ENCODE measurements at places on chromosomes 16 and 17.

DNA sequence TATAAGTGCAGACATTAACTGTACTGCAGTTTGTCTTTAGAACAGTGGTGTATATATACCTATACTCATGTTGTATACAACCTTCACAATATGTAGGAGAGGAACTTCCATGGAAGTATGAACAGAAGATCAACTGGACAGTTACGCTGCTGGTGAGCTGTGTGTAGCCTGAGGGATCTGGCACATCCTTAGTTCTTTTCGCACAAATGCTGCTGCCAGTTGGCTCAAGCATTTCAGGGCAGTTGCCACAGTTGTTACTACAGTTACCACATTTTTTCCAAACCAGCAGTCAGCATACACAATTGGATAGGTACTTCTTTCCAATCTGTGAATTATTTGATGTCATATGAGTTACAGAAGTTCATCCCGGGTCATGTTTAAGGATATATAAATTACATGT is 539.6 kb upstream of the HSBP1 start:
- no peak for DNase-seq

GRCh38 chr17:58229881-58230280 is 8.5 kb upstream of the LPO start:
- DNase-seq: no peak

- no peak for DNase-seq
Measured at GRCh38 chr16:15873737-15874136, 14.7 kb downstream of the CEP20 start.

- DNase-seq: no peak
Measured at GRCh38 chr17:80624864-80625263, 80.2 kb downstream of the RPTOR start.

- no peak for DNase-seq
Measured at GRCh38 chr16:53153130-53153529, 98.3 kb downstream of the CHD9 start.

DNA sequence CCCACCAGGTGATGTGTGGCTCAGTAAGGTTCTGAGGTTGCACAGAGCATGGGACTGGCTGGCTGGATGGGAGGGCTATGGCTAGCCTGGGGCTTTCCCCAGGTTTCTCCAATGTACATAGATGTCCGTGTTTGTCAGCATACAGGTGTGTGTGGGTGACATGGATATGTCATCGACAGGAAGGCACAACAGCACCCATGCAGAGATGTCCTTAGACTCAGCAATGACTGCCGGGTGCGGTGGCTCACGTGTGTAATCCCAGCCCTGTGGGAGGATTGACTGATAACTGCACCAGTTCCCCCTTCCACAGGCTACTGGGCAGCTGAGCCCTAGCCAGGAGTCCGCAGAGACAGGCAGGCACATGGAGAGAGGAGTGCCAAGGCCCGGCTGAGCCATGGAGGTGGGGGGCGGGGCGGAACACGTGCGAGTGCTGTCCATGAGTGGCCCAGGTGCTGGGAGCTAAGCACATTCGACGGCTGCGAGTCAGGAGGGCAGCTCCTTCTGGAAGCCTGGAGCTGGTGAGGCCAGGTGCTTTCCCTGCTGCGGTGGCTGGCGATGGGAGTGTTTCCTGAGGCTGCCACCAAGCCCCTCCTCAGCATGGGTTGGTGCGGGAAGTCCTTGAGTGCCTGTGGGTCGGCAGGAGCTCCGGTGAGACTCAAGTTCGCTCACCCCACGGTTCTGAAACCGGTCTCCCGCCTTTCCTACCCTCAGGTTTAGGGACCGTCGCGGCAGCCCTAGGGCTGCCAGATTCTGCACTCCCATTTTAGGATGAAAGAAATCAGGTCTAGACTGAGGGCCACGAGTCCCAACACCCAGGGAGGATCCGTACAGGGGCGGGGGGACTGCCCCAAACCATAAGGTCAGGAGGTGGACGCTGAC is 858 bp upstream of the ASPSCR1 start:
- no peak for DNase-seq

DNA sequence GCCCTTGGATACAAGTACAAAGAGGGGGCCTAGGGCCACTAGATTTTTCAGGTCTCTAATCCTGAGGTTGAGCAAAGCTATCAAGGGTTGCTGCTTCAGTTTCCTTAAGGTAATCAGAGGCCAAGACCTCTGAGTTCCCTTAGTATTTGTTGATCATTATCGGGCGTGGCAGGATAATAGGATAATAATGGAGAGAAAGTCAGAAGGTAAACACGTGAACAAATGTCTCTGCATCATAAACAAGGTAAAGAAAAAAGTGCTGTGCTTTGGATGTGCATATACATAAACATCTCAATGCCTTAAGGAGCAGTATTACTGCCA is 41.5 kb upstream of the YPEL2 start:
- no peak for DNase-seq

DNA sequence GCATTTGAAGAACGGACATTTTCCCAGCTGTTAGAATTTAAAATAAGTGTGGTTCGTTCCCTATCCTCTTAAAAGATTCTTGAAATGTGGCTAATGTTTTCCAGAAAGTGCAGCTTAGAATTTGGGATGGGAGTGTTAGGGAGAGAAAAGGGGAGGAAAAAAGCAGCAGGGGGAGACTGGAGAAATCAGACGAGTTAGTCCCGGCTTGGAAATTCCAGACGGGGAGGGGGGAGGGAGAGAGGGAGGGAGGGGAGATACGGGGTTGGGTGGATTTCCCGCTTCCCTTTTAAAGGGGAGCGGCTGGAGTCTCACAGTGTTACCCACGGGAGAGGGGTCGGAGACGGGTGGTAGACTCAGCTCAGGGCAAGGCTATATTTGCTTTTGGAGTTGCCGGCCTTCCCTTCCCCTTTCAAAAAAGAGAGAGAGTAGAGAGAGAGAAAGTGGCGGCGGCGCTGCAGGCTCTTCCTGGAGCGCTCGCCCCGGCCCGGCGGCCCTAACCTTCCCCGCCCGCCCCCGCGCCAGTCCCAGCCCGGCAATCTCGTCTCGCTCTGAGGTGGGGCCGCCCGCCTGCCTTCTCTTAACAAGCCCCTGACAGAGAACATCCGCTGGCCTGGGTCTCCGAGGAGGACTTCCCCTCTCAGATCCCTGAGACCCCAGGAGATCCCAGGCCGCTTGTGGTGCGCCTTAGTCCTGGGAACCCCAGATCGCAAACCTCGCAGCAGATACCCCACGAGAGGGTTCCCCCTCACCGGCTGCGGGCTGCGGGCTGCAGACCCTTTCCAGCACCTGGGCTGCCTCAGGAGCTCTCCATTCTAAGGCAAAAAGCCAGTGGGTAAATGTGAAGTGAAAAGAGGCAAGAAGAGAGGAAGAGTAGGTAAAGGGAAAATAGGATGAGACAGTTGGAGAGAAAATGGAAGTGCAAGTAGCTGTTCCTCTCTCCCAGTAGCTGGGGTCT is 6.6 kb downstream of the IGF2BP1 start:
- no peak for DNase-seq

DNA sequence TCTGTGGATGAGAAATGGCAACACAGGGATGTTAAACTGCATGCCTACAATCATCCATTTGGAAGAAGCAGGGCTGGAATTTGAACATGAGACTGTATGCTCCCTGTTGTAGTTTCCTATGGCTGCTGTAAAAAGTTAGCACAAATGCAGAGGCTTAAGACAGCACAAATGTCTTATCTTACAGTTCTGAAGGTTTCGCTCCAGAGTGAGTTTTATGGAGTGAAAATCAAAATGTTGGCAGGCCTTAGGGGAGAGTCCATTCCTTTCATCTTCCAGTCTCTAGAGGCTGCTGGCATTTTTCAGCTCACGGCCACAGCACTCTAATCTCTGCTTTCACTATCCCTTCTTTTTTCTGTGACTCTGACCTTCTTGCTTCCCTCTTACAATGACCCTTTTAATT is 660.1 kb downstream of the WWOX start:
- no peak for DNase-seq

- DNase-seq: no peak
Measured at GRCh38 chr16:10171221-10171620, 11.0 kb downstream of the GRIN2A start.

DNA sequence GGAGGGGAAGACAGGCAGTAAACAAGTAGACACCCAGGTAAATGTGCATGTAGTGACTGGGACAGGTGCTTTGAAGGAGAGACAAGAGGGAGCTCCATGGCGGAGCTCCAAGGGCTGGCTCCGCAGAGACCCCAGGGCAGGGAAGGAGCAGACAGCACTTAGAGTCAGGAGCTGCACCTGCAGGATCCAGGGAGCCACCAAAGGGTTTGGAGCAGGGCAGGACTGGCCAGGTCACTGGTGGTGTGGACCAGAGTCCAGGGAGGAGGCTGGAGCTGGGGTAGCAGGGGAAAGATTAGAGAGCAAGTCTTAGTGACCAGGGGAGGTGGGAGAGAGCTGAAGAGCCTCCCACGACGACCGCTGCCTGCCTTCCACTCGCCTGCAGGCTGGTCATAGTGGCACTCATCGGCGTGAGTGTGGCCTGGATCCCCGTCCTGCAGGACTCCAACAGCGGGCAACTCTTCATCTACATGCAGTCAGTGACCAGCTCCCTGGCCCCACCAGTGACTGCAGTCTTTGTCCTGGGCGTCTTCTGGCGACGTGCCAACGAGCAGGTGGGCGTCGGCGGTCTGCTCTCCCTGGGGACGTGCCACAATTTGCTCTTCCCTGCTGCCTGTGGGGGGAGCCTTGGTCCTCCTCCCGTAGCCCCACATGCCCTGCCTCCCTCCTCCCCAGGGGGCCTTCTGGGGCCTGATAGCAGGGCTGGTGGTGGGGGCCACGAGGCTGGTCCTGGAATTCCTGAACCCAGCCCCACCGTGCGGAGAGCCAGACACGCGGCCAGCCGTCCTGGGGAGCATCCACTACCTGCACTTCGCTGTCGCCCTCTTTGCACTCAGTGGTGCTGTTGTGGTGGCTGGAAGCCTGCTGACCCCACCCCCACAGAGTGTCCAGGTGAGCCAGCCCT is 14.7 kb upstream of the FAM83G start:
- no peak for DNase-seq

- no peak for DNase-seq
Measured at GRCh38 chr16:88466175-88466862, 13.2 kb downstream of the ZFPM1 start.

DNA sequence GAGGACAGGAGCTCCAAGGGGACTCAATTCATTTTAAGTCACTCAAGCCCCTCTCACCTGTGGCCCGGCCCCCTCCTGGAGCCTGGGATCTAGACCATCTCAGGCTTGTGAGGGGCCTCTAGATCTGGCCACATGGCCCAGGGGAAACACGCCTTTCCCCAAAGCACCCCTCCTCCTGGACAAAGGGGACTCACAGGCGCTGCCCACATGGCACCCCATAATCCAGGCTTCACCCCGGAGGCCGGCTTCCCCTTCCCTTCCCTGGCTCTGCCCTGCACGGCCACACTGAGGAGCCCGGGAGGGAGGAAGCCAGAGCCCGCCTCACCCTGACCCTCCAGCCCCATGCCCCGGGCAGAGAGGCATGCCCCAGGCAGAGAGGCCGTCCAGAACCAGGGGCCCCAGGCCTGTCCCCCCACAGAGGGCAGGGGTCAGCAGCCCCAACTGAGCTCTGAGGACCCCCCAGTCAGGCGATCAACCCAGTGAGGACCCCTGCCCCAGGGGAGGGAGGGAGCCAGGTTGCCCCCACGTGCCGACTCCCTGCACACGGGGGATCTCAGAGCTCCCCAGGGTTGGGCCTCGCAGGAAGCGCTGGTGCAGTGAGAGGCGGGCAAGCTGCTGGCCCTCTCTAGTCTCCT is 10.9 kb downstream of the HS3ST6 start:
- DNase-seq: no peak

DNA sequence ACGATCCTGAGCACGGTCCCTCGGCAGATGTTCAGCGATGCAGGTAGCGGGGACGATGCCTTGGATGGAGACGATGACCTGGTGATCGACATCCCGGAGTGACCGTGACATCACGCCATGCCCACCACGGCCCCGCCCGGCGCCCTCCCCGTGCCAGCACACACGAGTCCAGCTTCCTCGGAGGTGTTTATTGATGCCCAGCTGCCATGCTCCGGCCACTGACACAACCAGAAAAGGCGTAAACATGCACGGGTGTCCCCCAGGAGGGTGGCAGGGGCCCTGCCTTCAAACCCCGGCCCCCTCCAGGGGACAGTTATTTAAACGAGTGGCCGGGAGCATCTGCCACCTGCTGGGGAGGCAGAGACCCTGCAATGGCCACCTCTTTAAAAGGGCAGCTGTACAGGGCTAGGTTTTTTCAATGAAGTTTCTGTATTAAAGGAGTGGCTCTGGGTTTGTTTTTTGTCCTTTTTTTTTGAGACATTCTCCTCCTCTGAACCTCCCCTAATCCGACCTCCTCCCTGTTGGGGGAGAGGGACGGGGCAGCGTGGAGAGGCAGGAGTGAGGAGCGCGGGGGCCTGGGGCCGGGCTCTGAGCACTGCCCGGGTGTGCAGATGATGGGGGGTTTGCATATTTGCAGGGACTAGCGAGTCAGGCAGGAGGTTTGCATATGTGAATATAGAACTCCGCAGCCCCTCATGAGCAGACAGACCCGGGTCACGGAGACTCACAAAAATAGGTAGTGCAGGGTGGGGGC is 5.3 kb downstream of the DOC2A start:
- DNase-seq: peak; percentile 15

GRCh38 chr16:20881503-20881878 is 18.7 kb downstream of the DCUN1D3 start:
- DNase-seq: no peak

- no peak for DNase-seq
Measured at GRCh38 chr17:46977348-46977747, 1.7 kb downstream of the RPRML start.

DNA sequence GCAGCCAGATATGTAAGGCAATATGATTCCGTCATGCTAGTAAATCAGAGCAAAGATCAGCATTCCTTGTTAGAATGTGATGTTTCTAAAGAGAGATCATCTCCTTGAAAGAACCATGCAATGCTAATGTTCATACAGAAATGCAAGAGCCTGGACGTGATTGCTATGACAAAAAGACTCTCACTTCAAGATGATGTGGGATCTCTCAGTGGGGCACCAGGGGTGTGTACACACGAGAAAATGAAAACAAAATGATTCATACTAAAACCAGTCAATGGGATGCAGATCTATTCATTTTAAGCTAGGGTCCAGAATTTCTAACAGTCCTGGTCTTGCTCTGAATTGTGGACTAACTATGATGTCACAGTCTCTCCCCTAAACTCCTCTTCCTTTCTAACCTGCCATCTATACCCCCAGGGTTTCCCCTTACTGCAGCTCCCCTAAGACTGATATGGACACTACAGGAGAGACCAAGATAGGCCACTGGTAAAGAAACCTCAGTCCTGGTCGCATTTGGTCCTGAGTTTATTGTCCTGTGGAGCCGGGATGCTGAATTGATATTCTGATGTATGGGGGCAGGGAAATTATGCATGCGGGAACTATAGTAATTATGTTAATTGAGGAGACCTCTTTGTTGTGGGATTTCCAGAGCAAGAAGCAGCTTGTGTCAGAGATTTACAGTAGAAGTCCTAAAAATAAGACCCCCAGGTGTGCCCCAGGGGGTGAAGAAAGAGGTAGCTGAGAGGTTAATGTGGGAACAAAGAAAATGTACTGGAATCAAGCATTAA is 179.0 kb downstream of the PMP22 start:
- no peak for DNase-seq

- DNase-seq: peak; percentile 38
Measured at GRCh38 chr17:18258356-18259038, at the start of gene FLII. Gene FLII (minus strand): TSS chr17:18258738. CDS start chr17:18258690, 48 bp downstream.

DNA sequence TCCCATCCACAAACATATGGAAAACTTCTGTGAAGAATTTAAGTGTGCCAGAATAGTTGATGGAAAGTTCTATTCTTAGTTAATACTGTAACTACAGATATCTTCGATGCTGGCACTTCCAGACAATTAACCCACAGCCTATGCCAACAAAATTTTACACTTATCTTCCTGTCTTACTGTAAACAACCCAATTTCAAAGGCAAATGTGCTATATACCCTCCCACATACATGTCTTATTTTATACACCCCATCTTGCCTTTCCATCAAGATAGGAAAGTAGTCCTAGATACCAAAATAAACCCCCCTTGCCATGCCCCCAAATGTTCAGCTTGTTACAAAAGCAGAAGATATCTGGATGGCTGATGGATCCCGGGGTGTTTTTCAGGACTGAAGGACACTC is 306.3 kb downstream of the SLC39A11 start:
- no peak for DNase-seq
